ENCODE measurements at places on chromosomes 11 and 22.

- no peaks in the 10 kb centered on the region for H3K4me1 ChIP-seq
- no peaks in the 10 kb centered on the region for H3K36me3 ChIP-seq
- no peak overlapping the region for H3K4me3 ChIP-seq
These were observed 14.5 kb downstream of the MAP6 start for GRCh38 chr11:75654314-75654713.

DNA sequence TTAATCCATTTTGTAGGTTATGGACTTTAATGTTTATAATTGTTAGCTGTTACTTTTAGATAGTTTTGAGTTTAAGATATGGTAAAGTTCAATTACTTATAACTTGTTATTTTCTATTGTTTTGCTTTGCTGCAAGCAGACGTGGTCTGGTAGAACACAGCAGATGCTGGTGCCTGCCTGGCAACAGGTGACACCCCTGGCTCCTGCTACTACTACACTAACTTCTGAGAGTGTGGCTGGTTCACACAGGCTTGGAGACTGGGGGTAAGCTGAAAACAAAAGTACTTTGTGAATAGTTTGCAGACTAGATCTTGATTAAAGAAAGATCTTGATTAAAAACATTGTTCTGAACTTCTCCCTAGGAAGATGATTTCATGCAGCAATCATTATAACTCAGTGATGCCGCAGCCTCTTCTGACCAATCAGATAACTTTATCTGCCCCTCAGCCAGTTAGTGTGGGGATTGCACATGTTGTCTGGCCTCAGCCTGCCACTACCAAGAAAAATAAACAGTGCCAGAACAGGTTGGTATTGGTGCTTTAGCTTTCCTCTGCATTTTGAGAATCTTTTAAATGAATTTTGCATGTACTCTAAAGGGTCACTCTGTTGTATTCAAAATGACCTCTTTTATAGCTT, 90.4 kb downstream of the HIPK3 start:
- no peaks in the 10 kb centered on the region for H3K27me3 ChIP-seq
- H3K27ac ChIP-seq: no peak overlapping the region
- H3K4me3 ChIP-seq: no peak overlapping the region
- H3K4me1 ChIP-seq: no peaks in the 10 kb centered on the region
- DNase-seq: no peak
- no peaks in the 10 kb centered on the region for H3K36me3 ChIP-seq

DNA sequence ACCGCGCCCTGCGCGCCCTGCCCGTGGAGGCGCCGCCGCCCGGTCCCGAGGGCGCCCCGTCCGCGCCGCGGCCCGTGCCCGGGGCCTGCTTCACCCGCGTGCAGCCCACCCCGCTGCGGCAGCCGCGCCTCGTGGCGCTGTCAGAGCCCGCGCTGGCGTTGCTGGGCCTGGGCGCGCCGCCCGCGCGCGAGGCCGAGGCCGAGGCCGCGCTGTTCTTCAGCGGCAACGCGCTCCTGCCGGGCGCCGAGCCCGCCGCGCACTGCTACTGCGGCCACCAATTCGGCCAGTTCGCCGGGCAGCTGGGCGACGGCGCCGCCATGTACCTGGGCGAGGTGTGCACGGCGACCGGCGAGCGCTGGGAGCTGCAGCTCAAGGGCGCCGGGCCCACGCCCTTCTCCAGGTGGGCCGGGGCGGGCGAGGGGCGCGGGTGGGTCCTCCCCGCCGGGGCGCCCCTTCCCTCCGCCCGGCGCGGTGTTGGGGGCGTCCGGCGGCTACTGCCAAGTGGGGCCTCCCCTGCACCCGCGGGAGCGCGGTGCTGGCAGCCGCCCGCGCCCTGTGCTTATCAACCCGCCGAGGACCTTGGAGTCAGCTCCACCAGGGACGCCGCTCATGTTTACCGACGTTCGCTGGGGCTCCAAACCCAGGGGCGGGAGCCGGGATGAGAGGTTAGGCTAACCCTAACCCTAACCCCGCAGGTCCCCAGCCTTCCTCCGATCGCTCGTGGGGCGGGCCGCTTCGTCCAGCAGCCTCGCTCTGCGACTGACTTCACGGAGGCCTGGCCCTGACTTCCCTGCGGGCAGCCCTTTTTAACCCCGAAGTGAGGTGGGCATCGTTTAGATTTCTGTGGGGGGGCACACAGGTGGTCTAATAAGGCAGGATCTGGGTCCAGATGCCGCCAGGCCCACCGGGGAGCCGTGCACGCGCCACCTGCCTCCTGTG, 649 bp downstream of the SELENOO start:
- H3K27ac ChIP-seq: no peak overlapping the region
- DNase-seq: no peak
- peaks cover 2% of the 10 kb centered on the region for H3K4me1 ChIP-seq
- H3K27me3 ChIP-seq: no peaks in the 10 kb centered on the region

GRCh38 chr11:47488111-47488510, 39.2 kb upstream of the RAPSN start:
- H3K27me3 ChIP-seq: no peaks in the 10 kb centered on the region
- H3K36me3 ChIP-seq: peaks cover 15% of the 10 kb centered on the region
- H3K4me3 ChIP-seq: no peak overlapping the region
- no peak for DNase-seq
- no peak overlapping the region for H3K27ac ChIP-seq
- no peaks in the 10 kb centered on the region for H3K4me1 ChIP-seq

DNA sequence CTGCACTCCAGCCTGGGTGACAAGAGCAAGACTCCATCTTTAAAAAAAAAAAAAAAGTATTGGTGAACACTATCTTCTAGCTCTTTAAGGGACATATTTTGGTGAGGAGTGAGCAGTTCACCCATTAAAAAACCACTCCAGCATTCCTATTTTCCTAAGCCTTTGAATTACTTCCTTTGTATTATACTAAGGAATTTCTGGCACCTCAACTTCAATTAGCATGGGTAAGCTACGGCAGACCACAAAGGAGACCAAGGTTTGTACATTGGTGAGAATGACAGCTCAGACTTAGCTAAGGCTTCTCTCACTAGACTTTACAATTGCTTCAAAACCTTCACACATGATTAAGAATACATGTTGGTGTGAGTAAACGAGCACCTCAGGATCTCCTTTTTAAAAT, 57.0 kb upstream of the BIRC3 start:
- H3K27me3 ChIP-seq: no peaks in the 10 kb centered on the region
- H3K36me3 ChIP-seq: no peaks in the 10 kb centered on the region
- H3K4me1 ChIP-seq: no peaks in the 10 kb centered on the region
- DNase-seq: no peak
- H3K4me3 ChIP-seq: no peak overlapping the region

- H3K27ac ChIP-seq: no peak overlapping the region
- H3K4me1 ChIP-seq: no peaks in the 10 kb centered on the region
- DNase-seq: no peak
- no peak overlapping the region for H3K4me3 ChIP-seq
- H3K36me3 ChIP-seq: no peaks in the 10 kb centered on the region
These were observed 13.4 kb downstream of the APLNR start for GRCh38 chr11:57223601-57224000.
